AG08396 (cell line): ENCODE measurements at places on chromosomes 1 and 21.

- DNase-seq, result no peak
Observed at GRCh38 chr1:237999426-238000052, 108.8 kb upstream of the ZP4 start.

DNA sequence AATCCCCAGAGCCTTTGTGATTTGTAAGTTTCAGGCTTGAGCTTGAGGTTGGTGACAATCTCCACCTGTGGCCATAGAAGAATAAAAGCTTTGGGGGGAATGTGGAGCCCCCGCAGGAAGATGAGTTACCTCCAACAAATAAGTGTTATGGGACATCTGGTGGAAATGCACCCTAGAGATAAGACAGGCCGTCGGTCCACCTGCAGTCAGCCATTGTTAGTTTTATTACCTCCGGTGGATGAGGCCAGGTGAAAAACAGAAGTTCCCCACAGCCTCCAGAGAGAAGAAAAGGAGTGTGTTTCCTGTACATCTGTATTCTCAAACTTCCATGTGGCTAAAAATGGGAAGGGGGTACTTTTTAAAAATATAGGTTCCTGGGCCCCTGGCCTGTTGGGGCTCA lies 137.4 kb downstream of the KAZN start:
- DNase-seq, result no peak

DNA sequence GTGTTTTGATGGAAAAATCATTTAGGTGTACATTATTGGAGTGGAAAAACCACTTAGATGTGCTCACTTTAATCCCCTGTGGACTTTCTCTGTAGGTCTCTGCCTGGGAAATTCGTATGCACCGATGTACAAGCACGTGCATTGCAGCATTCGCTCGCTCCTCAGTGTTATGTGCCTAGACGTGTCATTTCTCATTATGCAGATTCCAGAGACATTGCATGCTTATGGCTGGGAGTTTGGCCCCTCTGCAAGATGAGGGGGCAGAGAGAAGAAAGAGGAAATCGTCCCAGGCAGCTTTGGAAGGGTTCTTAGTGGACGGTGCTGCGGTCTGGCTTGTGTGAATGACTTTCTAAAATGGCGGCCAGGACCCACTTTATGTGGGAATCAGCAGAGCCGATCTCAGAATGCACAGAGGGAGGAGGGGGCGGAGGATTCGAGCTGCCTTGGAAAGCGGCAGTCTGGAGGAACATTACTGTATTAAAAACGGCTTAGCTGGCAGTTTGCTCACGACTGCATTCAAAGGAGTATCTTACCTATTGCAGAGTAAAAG lies 2.3 kb downstream of the SPEN start:
- peak; percentile 16 for DNase-seq

DNA sequence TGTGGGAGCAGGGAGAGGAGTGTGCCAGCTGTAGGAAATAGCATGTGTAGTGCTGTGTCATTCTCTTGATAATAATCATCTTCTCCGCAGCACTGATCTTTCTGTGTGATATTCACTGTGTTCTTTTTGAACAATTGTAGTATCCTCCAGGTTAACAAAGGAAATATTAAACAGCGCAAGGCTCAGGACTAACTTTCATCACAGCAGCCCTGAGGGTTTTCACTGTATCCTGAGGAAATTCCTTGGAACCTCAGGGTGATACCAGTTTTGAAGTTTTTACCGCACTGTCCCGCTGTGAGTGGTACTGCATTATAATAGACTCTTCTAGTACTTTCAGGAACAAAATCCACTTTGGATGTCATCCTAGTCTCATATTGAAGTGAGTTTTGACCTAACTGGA lies 228.4 kb upstream of the COA6 start:
- no peak for DNase-seq

GRCh38 chr1:89179343-89179742 lies 3.5 kb upstream of the GBP7 start:
- no peak for DNase-seq

GRCh38 chr1:166888373-166889111 lies 12.5 kb upstream of the TADA1 start:
- no peak for DNase-seq

DNA sequence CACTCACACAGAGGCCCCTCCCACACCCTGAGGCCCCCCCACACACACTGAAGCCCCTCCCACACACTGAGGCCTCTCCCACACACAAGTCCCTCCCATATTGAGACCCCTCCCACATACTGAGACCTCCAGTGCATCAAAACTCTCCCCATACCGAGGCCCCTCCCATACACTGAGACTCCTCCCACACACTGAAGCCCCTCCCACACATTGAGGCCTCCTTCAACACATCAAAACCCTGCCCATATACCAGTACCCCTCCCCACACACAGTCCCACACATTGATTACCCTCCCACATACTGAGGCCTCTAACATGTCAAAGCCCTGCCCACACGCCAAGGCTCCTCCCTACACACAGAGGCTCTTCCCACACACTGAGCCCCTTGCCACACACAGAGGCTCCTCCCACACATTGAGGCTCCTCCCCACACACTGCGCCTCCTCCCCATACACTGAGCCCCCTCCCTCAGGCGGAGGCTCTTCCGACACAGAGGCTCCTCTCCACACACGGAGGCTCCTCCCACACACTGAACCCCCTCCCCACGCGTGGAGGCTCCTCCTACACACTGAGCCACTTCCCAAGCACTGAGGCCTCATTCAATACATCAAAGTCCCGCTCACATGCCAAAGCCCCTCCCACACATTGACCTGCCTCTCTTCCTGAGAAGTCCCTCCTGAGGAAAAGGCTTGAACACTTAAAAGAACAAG lies 392.3 kb downstream of the CAMTA1 start:
- no peak for DNase-seq
